ENCODE measurements at places on chromosomes 7 and 10. TPM values are rescaled to one million over a fixed set of nuclear protein-coding genes. Genes with fewer than 3 reads are reported as not detected.

GIMAP8 gene
- 4.9 TPM for total RNA-seq

PDSS1 gene
- 9.3 TPM for total RNA-seq

CALCR gene
- 9.4 TPM for total RNA-seq

ADGRA1 gene
- total RNA-seq, result 0.80 TPM

CUBN gene
- total RNA-seq, result 2.0 TPM

ACTL6B gene
- total RNA-seq, result not detected

PRF1 gene
- total RNA-seq, result 0.53 TPM

PAX4 gene
- not detected for total RNA-seq

ADAM22 gene
- total RNA-seq, result 15.3 TPM

Measured in muscle of leg (tissue), 16 donors.